A549 (cell line): ENCODE measurements at places on chromosomes 6 and 20.
A peak's percentile ranks its signal among the peaks of the same experiment; 100 is the strongest.

DNA sequence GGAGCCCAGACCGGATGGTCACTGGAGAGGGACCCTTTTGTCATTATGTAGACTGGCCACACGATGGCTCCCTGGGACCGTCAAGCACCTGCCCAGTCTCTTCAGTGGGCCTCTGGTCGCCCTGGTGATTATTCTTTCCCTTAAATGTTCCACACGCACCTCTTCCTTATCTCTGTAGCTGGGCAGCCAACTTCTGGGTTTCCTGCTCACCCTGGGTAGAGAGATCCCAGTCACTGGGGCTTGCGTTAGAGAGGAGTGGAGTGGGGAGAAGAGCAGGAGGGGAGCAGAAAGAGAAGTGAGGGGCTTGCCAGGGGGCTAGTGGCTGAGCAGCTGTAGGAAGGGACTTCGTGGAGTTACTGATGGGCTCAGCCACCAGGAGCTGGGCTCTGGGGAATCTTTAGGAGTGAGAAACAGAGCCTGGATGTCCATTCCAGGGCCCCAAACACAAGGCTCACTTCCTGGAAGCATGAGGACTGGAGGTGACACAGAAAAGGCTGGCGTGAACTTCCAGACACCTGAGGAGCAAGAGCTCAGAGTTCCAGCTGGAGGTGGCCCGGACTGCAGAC lies 150.1 kb downstream of the DHX35 start:
- peak; percentile 88 for DNase-seq

- DNase-seq: no peak
Observed at GRCh38 chr6:164924674-164925073, 384.7 kb downstream of the C6orf118 start.

GRCh38 chr20:24796236-24796635 lies 152.8 kb upstream of the CST7 start:
- DNase-seq: no peak

DNA sequence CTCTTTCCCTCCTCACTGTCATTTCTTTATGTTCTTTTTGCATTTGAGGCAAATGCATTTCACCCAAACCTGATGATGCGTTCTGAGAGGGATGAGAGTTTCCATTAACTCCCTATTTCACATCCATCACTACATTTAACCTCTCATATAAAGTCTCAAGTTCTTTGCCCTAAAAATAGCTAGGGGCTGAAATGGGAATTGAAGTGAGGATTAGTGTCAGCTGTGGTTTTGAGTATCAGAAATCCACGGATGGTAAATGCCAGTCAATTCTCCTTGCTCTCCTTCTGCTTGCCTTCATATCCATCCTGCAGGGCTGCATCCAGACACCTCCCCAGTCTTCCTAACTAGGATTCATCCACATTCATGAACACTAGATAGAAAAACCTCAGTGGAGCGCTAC lies 10.0 kb upstream of the DTNBP1 start:
- DNase-seq: no peak

DNA sequence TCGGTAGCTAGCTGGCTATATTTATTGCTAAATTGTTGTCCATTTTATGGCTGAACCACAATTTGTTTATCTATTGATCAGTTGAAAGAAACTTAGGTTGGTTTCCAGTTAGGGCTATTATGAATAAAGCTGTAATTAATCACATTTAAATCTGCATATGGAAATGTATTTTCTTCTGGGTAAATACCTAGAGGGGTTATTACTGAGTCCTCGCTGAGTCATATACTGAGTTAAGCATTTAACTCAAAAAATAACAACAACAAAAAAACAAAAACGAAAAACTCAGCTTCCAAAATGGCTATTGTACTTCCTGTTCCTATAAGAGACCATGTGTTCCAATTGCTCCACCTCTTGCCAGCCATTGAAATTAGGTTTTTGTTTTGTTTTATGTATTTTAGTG lies 258.2 kb downstream of the TBC1D32 start:
- no peak for DNase-seq

- DNase-seq: no peak
Observed at GRCh38 chr6:165678429-165678828, 15.4 kb upstream of the PDE10A start.

- DNase-seq: no peak
Observed at GRCh38 chr6:135202836-135203235, 21.7 kb downstream of the MYB start.

DNA sequence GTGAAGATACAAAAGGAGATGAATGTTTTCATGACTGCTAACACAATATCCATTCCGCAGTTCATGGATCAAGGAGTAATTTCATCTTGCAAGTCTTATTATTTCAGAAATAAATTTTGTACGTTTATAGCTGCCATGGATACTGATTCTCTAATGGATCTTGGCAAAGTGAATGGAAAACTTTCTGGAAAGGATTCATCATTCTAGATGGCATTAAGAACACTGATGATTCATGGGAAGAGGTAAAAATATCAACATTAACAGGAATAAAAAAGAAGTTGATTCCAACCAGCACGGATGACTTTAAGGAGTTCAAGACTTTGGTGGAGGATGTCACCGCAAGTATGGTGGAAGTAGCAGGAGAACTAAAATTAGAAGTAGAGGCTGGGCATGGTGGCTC lies 2.8 kb downstream of the HUS1B start:
- DNase-seq: no peak

DNA sequence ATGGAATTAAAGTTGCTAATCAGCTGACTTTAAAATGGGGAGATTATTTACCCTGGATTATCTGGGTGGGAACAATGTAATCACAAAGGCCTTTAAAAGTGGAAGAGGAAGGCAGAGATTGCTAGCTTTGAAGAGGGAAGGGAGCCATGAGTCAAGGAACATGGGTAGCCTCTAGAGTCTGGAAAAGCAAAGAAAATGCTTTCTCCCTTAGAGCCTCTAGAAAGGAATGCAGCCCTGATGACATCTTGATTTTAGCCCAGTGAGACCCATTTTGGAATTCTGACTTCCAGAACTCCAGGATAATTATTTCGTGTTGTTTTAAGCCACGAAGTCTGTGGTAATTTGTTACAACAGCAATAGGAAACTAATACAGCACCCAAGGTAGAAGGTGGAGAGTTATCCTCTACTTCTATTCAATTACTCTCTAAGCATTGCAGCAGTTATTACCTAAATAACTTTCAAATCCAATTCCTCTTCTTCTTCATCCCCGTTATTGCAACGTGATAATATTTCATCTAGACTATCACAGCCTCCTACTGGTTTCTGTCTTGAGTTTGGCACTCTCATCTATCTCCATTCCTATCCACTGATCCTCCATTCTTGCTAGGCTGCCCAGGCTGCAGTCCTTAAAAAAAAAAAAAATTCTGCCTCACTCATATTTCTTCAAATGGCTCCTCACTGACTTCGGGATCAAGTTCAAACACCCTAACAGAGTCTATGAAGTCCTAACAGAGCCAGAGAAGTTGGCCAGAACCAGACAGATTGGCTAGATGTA lies 224.3 kb downstream of the BTBD9 start:
- no peak for DNase-seq

- no peak for DNase-seq
Observed at GRCh38 chr6:135993361-135993760, 141.9 kb downstream of the PDE7B start.

DNA sequence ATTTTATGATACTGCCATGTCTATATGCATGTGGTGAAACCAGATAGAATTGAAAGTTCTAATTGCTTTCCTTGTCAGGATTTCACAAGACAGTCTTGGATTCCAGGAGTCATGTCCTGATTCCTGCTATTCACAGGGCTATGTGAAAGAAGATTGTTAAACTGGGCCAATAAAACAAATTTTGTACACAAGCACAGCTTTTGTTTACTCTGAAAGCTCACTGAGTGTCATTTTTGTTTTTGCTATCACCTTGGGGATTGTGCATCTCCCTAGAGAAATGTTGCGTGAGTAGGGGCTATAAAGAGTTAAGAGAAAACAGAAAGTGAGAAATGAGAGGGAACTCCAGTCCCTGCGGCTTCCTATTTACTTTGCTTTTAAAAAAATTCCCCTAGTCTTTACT lies 627.5 kb downstream of the PKHD1 start:
- DNase-seq: no peak

- DNase-seq: no peak
Observed at GRCh38 chr6:111183702-111184517, 96.6 kb downstream of the SLC16A10 start.

DNA sequence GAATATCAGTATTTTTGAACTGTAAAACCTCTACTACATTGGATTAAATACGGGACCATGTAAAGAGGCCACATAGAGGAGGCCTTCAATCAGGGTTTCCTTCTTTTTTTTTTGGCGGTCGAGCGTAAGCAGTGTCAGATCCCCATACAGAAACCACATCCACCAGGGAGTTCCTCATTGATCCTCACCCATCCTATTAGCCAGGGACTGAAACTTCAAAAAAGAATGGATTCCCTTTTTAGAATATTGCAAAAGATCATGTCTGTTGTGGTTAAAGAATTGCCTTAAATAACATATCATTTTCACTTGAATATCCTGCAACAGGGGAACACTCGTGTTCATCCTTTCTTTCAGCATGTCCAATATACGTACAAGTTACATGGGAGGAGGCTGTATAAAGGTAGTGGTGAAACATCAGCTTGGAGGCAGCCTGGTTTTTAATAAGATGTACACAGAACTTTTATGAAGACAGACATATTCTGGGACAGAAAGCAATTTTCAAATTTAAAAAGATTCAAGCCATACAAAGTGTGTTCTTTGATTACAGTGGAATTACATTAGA lies 96.1 kb downstream of the PPP1R14C start:
- no peak for DNase-seq

DNA sequence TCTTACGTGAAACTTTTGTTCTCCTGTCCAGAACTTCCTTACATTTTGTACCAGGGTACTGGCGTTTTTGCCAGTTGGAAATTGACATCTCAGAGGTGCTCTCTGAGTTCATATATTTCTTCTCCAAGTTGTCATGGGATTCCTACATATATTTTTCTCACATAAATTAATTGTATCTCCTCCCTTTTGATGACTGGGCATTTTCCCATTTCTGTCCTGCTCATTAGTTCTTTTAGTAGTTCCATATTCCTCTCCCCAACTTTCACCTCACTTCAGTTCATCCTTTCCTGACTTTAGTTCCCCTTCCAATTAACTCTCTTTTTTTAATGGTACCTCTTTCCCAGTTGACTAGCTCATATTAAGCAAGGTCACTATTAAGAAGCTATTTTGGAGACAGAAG lies 10.8 kb downstream of the ZKSCAN8 start:
- DNase-seq: no peak

- DNase-seq: no peak
Observed at GRCh38 chr6:128474933-128475332, 45.5 kb downstream of the PTPRK start.

DNA sequence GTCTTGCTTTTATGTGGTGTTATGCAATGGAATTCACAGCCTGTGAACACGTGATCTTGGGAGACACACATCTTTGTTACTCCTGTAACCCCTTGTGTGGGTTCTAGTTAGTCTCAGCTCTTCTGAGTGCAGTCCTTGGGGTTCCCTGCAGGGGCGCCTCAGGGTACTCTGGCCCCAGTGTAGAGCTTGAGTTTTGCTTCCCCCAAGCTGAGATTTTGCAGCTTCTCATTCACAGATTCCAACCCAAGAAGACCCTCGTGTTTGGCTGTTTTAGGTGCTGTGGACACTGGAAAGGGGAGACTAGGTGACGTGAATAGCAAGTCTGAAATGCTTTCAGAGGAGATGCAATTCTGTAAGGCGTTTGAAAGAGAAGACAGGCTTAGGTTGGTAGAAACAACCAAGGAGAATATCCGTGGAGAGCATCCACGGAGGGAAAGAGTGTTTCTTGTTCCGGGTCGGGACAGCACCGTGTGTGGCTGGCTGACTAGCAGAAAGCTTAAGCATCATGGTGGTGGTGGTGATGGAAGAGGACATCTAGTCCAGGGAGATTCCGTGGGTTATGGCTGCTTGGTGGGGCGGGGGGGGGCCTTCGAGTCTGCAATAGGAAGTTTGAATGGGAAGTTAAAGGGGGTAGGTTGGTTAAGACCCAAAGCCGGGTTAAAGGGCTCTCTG lies 30.1 kb downstream of the DUSP22 start:
- DNase-seq: no peak

GRCh38 chr6:136134268-136134667 lies 115.8 kb downstream of the MTFR2 start:
- DNase-seq: no peak

DNA sequence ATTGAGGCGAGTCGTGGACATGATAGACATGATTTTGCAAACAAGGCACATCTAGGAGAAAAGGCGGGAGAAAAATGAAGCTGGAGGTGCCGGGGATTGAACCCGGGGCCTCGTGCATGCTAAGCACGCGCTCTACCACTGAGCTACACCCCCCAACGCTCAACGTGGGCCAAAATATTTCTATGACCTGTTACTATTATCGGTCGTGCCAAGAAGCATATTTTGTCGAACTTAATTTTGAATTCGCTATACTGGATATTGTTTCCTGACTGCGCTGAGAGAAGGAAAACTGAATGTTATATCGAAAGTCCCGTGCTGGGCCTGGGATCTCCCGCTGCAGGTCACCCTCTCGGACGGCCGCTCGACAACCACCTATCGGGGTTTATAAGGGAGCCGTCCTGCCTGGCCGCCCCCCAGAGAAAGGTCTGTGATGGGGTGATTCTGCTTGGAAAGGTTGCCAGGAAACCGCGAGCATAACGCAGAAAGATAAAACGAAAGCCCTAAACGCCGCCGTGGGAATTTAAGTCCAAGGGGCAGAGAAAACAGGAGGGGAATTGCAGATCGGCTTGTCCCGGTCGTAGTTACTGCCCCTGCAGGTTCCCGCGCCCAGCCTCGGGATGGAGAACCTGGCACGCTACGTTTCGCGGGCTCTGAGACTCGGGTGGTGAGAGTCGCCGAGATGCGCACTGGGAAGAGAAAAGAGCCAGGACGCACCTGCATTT lies 60.0 kb downstream of the TRIM27 start:
- no peak for DNase-seq

DNA sequence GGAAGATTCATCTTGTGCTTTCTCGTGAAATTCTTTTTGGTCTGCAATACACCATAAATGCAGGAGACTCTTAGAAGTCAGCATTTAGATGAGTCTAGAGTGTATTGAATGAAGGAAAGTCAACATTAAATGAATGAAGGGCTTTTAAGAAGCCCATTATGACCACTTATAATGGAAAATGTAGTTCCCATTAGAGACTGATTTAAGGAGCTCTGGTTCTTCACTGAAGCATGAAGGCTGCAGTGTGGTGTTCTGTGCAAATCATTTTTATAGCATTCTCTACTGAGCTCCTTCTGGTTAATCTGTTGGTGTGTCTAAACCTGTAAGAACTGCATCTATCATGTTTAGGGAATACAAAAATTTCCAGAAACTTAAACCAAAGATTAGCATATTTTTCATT lies 19.7 kb downstream of the NCOA7 start:
- DNase-seq: no peak

DNA sequence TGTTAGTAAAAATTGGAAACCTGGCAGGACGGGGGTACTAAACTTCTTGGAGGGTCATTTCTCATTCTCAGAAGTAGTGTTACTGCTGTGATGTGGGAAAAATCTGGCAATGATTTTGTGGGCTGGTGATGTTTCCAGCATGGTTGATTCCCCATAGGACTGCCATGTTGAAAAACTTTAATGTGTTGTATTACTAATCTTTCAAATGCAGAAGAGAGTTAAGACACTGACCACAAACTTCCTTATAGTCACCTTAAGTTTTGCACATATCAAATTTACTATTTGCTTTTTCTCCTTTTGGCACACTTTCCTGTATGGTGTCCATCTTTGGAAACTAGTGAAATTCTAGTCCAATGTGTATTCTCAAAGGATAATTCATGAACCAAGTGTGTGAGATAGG lies 236.2 kb upstream of the TAB2 start:
- DNase-seq: no peak

GRCh38 chr6:27049863-27050781 lies 197.4 kb upstream of the PRSS16 start:
- DNase-seq: no peak

GRCh38 chr6:131062241-131063027 lies 611 bp downstream of the EPB41L2 start:
- DNase-seq: no peak
